DMS153 (cell line): ENCODE measurements at places on chromosomes 7 and 10.
A peak's percentile ranks its signal among the peaks of the same experiment; 100 is the strongest.

GRCh38 chr10:77633376-77633775 lies 4.2 kb downstream of the KCNMA1 start:
- DNase-seq, result no peak

DNA sequence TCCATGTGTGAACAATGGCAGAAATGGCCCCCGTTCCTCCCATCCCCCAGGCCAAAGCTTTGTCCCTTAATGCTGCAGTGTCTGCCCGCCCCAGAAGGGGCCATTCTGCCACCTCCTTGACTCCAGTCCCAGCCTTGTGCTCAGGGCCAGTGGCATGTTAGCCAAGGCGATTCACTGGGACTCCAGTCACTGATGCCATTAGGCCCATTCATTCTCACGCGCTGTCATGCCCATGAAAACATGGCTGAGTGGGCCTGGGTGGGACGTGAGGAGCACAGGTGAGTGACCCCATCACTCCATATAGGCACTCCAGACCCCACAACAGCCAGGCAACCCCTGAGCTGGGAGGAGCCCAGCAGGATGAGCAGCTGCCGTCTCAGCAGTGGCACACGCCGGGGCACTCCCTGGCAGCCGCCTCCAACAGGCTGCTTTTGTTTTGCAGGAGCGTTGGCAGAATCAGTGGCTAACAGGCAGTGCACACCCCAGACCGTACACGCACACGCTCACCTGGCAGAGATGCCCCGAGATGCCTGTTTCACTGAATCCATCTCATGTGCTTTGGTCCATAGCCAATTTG lies 79.5 kb downstream of the TCERG1L start:
- DNase-seq, result no peak

DNA sequence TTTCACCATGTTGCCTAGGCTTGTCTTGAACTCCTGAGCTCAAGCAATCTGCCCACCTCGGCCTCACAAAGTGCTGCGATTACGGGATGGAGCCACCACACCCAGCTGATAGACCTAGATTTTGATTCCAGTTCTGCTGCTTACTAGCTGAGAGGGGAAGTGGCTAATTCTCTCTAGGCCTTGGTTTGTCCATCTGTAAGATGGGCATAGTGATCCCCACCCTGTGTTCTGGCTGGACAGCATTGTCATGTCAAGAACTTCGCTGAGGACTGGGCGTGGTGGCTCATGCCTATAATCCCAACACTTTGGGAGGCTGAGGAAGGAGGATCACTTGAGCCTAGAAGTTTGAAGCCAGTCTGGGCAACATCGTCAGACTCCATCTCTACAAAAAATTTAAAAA lies 17.4 kb upstream of the CCL24 start:
- DNase-seq, result no peak

DNA sequence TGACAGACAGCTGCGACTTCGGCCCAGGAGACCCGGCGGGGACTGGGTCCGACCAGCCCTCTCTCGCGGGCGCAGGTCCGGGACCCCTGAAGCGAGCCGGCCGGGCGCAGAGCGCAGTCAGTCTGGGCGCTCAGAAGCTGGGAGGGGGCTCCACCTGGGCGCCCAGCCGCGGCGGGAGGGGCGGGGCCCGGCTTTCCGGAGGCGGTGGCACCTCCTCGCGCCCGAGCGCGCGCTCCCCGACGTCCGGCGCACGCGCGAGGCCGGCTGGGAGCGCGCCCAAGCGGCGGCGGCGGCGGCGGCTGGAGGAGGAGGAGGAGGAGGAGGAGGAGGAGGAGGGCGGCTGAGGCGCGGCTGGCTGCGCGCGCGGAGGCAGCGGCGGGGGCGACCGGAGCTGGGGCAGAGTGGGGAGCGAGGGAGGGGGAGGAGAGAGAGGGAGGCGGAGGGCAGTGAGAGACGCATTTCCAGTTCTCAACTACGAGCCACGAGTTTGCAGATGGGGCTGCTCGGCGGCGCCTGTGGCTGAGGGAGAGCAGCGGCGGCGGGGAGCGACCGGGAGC lies at the start of gene PALS2:
Gene PALS2, plus strand, starts transcription at position 456 of the 557 bp plus-strand sequence. CDS start 50,216 bp downstream, outside the sequence.
- DNase-seq, result peak; percentile 58

DNA sequence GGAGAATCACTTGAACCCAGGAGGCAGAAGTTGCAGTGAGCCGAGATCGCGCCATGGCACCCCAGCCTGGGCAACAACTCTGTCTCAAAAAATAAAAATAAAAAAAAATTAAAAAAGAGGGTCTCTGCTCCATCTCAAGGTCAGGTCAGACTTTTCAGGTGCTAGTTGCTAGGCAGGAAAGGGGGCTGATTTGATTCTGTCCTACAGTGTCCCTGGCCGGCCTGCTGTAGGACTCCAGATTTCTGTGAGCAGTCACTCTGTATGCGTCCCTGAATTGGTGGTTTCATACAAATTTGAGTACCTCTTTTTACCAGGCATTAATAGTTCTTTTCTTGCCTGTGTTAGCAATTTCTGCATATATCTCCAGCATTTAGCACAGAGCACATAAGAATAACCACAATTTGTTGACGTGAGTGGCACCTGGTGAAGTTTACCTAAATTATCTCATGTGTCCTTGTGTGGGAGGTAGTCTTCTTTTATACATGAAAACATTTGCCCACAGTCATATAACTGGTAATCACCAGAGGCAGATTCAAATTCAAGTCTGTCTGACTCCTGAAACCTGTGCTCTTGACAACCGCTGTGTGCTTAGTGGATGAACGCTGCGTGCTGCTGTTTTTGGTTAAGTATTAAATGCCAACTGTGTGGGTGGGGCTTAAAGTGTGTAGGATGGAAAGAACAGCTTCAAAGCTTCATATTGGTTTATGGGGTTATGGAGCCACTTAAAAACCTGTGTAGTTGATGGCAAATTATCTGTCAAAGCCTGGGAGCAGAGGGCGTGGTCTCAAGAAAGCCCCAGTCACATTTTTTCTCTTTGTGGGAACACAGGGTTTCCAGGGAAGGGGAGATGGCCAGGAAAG lies 3.2 kb upstream of the ZNF775 start:
- DNase-seq, result no peak

- no peak for DNase-seq
Observed at GRCh38 chr10:70537398-70538194, 59.0 kb downstream of the PALD1 start.

DNA sequence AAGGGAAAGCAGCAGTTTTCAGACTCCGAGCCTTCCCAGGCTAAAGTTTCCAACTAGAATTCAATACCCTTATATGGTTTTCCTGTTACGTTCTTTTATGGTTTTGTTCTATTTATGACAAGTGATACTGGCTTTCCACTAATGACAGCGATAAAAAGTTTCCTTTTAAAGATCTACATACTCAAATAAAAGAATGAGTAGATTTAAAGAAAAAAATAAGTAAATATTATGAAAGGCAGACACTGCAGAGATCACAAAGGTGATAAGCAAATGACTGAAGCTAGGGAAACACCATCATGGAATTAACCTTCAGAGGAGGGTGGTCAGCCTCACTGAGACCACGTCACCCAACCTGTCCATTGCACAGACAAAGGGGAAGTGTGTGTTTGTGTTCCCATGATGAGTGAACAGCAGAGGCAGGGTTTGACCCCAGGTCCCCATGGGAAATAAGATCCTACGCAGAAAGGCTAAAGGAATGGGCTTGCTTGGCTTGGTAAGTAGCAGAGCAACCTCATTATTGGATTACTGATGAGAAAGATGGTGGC lies 4.0 kb downstream of the VSIR start:
- no peak for DNase-seq

GRCh38 chr10:59625721-59626522 lies 83.7 kb downstream of the SLC16A9 start:
- DNase-seq, result peak; percentile 64

- no peak for DNase-seq
Observed at GRCh38 chr10:100339236-100339635, 7.8 kb upstream of the SCD start.

GRCh38 chr10:6493521-6494441 lies 86.3 kb downstream of the PRKCQ start:
- no peak for DNase-seq

- no peak for DNase-seq
Observed at GRCh38 chr7:113371416-113372043, 253.2 kb upstream of the SMIM30 start.

DNA sequence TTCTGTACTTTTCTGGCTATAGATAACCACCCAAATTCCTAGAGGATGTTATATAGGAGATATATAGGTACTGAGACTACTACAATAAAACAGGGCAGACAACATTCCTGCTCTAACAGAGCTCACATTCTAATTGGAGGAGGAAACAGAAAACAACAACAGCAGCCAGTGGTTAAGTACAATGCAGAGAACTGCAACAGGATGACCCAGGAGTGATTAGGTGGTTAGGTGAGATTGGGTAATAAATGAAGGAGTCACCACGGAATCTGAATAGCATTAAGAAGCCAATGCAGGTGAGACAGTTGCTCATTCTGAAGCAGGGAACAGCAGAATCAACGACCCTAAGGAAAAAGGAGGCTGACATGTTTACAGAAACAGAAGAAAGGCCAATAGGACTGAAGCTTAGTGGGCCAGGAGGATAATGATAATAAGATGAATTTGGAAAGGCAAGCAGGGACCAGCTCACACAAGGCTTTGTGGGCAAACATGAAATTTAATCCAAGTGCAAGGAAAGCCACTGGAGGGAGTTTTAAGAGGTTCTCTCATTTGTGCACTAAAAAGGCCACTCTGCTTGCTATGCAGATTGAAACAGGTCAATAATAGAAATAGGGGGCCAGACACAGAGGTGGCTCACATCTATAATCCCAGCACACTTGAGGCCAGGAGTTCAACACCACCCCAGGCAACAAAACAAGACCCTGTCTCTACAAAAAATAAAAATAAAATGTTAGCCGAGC lies 16.9 kb upstream of the REEP3 start:
- peak; percentile 8 for DNase-seq

DNA sequence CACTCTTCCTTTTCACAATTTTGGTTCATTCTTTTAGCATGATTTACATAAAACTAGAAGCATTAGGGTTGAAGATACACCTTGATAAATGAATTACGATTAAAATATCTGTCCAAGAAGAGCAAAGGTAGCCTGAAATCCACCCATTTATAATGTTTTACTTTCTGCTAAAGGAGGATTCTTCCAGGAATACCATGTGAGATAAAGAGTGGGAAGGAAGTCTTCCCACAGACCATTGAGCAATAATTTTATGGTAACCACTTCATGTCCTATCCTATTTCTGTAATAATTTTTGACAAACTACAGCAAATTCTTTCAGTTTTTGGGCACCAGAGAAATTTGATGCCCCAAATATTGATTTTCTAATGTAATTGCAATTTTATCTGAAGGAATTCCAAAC lies 150.6 kb upstream of the STEAP4 start:
- DNase-seq, result no peak

DNA sequence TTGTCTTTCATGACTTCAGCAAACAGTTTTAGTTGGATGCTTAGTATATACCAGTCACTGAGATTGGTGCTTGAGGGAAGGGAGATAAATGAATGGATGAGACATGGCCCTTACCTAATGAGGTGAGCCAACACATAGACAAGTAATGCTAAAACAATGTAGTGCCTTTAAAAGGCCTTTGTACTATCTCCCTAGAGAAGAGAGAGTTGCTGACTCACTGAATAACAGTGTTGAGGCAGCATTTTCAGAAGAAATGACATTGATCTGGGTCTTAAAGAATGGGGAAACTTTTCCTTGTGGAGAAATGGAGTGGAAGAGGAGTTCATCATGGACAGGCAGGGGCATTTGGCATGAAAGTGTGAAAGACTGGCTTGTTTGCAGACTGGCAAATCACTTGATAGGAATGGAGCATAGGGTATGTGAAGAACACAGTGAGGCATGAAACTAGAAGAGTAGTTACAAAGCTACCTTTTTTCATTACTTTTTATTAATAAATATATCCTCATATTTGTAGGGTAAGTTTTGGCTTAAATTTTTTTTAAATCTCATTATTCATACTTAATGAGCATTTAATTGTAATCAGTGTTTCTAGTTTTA lies 91.2 kb downstream of the KAT6B start:
- no peak for DNase-seq

DNA sequence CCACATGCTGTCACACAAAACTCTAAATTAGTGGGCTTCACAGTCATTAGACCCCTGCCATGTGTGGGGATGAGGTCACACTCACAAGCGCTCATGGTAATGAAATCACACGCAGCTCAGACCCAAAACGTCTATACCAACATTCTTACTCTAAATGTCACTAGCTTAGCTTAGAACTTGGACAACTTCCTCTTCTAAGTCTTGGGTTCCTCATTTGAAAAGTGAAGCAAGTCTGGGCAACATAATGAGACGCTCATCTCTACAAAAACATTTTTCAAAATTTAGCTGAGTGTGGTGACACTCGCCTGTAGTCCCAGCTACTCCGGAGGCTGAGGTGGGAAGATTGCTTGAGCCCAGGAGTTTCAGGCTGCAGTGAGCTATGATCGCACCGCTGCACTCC lies 92.7 kb upstream of the MACROH2A2 start:
- DNase-seq, result no peak
